ENCODE measurements at places on chromosomes 4 and X.

DNA sequence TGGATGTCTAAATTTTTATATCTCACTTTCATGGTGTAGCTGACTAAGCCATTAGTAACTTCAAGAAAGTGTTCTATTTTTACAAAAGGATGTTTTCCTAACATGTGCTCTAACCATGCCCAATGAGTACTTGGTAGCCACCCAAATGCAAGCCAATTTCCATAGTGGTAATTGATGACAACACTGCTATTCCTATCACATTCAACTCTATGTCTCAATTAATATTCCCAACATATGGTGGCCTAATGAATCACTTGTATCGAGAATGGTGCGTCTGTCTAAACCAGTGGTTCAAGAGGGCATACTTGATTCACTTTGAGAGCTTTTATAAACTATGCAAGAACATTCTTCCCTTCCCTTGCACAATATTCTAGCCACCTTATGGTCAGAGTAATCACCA is 112.9 kb upstream of the GPRIN3 start:
- DNase-seq, result no peak

DNA sequence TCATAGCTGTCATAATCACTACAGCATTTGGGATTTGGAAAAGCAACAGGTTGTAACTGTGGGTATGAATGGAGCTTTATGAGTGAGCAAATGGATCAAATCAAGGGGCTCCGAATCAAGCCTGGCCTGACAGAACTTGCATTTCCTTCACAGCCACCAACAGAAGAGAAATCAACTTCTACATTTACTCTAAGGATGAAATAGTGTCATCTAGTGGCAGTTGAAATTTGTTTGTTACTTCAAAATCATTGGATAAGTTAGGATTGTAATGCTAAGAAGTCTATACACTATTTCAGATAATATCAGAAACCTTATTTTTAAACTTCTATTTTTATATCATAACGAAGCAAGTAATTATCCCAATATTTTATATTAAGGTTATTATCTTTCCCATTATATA is 10.7 kb upstream of the WDR17 start:
- no peak for DNase-seq

DNA sequence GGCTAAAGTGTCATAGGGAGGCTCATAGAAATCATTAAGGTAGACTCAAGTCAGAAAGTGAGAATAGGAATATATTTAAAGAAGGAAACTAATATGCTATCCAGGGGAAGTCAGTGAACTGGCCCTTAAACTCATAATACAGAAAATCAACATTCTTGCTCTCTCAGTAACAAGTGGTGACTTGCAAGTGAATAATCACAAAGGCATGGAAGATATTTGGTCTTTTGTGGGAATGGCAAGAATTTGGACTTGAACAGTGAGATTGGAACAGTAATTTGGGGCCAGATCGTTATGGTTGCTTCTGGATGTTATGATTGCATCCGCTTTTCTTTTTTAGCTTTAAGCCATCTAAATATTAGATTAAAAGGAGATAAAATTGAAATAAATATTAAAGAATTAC is 103.8 kb downstream of the TBC1D19 start:
- peak; percentile 46 for DNase-seq

GRCh38 chr4:57064120-57064519 is 46.1 kb downstream of the IGFBP7 start:
- no peak for DNase-seq

GRCh38 chrX:20995829-20996228 is 378.4 kb upstream of the CNKSR2 start:
- no peak for DNase-seq

- peak; percentile 7 for DNase-seq
These were observed 115.7 kb upstream of the ZXDA start for GRCh38 chrX:58025979-58026378.

- peak; percentile 23 for DNase-seq
These were observed 2.0 kb downstream of the RAPGEF2 start for GRCh38 chr4:159104694-159105414.

- DNase-seq, result no peak
These were observed 28.2 kb upstream of the HMGB3 start for GRCh38 chrX:150954951-150955350.

DNA sequence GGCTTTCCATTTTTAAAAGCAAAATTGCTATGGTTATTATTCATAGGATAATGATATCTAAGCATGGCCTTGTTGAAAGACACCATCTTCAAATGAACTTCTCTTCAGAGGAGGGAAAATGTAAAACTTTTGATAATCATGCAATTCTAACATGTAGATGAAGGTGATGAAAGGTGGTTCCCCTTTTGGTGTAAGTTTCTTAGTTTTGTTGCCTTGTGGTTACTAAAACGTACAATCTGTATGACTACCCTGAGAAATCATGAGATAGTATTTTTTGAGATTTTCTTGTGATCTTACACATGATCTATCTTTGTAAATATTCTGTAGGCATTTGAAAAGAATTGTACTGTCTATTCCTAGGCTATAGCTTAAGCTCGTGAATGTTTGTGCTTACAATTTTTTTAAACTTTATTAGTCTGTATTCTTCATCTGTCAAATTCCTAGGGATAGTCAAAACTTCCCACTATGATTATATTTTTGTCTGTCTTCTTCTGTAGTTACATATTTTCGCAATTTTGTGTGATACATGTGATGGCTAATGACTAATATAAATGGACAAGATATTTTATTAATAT is 47.5 kb downstream of the PTPN13 start:
- DNase-seq, result no peak

DNA sequence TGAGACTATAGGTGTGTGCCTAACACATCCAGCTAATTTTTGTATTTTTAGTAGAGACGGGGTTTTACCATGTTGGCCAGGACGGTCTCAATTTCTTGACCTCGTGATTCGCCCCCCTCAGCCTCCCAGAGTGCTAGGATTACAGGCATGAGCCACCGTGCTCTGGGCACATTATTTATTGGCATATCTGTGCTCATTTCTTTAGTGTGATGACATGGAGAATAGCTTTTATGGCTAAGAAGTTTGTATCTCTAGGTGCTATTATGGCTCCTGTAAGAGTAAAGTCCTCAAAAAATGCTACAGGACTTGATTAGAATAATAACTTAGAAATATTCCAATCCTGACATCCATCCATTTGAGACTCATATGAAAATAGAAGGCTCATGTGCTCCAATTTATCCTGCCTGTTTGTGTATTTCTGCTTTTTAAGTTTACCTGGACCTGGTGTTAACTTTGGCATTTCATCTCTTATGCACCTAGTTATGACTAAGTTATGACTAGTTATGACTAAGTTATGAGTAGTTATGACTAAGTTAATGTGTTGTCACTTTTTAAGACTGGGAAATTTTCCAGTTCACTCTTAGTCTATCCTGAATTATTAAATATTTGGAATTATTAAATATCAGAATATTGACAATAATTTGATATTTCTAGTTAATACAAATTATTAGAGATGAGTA is 36.4 kb upstream of the UNC5C start:
- DNase-seq, result no peak

GRCh38 chr4:102808009-102808408 is 19.3 kb downstream of the UBE2D3 start:
- no peak for DNase-seq

- no peak for DNase-seq
These were observed 21.2 kb downstream of the WDR1 start for GRCh38 chr4:10095296-10095991.

DNA sequence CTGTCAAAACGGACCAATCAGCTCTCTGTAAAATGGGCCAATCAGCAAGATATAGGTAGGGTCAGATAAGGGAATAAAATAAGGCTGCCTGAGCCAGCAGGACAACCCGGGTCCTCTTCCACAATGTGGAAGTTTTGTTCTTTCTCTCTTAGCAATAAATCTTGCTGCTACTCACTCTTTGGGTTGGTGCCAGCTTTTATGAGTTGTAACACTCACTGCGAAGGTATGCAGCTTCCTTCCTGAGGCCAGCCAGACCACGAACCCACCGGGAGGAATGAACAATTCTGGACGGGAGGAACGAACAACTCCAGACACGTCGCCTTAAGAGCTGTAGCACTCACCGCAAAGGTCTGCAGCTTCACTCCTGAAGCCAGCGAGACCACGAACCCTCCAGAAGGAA is 287.8 kb downstream of the RAPGEF2 start:
- peak; percentile 57 for DNase-seq

DNA sequence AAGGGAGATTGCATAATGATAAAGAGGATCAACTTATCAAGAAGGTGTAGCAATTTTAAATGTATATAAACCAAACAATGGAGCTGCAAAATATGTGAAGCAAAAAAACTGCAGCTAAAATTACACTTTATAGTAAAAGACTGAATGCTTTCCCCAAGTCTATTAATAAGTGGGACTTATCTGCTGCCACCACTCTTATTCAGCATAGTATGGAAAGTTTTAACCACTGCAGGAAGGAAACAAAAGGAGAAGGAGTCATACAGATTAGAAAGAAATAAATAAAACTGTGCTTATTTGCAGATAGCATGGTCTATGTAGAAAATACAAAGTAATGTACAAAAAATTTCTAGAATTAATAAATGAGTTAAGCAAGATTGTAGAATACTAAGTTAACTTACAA is 94.1 kb upstream of the GK2 start:
- no peak for DNase-seq

GRCh38 chrX:31223817-31224216 is 152.0 kb upstream of the FTHL17 start:
- peak; percentile 12 for DNase-seq

GRCh38 chr4:92199135-92199534 is 104.6 kb upstream of the GRID2 start:
- DNase-seq, result no peak

DNA sequence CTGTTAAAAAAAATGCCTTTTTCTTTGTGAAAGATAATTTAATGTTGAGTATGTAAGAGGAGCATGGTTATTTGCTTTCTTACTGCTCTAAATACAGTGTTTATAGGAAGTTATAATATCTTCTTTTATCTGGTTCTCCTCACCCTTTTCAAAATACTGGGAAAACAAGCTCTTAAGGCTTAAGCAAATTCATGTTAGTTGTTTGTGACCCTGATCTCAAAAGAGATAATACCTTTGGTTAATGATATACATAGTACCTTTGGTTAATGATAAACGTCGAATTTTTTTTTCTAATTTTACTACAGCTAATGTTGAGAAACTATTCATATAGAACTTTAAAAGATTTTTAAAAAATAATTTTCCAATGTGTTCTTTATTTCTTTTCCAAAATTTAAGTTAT is 180.1 kb downstream of the RAPGEF2 start:
- no peak for DNase-seq

DNA sequence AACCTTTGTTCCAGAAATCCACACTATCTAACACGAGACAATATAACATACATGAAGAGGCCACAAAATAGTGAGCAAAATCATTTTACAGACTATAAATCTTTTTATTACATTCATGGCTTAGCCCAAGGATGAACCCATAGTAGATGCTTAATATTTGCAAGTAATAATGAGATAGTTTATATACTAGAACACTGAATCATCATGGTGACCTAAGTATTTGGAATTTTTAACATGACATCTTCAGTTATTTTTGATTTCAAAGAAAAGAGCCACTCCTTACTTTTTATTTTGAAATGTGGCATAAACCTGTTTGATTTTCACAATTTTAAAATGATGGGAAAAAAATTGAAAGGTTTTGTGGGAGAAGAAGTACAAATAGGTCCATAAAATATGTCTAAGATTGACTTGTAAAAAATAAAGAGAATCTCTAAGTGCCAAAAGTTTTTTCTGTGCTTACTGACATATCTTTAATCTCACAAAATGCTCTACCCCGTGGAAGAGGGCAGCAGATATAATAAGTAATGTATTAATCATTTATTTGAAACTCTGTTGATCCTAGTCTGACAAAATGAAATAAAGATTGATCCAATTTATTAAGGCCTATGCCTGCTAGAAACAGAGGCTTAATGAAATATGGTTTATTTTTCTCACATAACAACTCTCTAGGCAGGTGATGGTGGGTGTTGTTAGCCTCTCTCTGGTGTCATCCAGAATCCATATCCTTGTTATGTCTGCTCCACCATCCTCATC is 224.5 kb upstream of the CENPE start:
- no peak for DNase-seq

GRCh38 chr4:1713003-1713851 is 1.1 kb upstream of the SLBP start:
- peak; percentile 49 for DNase-seq

DNA sequence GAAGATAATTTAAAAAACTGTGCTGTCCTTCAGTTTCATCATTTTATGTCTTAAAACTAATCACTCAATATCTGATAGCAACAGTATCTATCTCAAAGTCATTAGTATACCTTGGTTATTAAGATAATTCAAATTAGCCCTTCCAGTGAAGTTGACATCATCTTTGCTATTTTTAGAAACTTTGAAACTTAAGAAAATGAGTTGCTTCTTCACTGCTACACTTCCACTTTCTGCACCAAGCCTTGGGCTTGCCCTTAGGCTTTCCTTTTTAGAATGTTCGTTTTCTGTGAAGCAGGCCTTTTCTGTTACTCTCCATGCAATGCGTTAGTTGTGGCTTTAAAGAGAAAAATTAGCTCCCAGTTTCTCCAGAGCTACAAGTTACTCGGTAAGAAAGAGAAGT is 4.4 kb upstream of the VAMP7 start:
- DNase-seq, result no peak

GRCh38 chr4:123517176-123517575 is 120.6 kb downstream of the SPRY1 start:
- DNase-seq, result no peak

- DNase-seq, result no peak
These were observed at the start of gene IL3RA for GRCh38 chrX:1336331-1336943. Gene IL3RA (plus strand): TSS chrX:1336785. CDS start chrX:1341766, 4,981 bp downstream.

GRCh38 chr4:38568768-38569167 is 95.2 kb upstream of the KLF3 start:
- no peak for DNase-seq

DNA sequence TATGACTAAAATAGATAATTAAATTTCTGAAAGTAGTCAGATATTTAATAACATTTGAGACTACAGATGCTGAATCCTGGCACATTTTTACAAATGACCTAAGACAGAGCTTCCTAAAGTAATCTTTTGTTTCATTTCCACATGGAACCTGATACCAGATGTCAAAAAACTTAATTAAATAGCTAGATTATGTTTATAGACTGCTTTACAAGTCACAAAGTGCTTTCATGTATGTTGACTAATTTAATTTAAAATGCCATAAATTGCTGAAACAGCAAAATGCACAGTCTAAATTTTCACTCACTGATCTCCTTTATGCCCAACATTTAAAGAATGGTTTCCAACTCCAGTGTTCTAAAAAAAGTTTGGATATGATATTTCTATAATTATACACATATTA is 299.1 kb upstream of the TBX22 start:
- DNase-seq, result no peak

GRCh38 chrX:11629593-11630211 is 36.0 kb downstream of the ARHGAP6 start:
- DNase-seq, result peak; percentile 27

DNA sequence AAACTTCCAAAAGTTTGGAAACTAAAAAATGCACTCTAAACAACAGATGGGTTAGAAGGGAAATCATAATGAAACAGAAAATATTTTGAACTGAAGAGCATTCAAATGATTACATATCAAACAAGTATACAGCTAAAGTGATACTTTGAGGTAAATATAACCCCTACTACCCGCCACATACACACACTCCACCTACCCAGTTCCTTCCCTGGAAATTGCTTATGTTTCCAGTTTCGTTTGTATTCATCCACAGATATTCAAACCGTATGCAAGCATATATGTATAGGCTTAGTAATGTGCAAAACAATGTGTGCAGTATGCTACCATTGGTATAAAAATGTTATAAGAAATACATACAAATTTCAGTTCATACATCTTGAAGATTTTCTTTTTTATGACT is 95.5 kb downstream of the SMIM20 start:
- no peak for DNase-seq

Measured in AG08396 (cell line).